ENCODE measurements at places on chromosomes 4 and X.

DNA sequence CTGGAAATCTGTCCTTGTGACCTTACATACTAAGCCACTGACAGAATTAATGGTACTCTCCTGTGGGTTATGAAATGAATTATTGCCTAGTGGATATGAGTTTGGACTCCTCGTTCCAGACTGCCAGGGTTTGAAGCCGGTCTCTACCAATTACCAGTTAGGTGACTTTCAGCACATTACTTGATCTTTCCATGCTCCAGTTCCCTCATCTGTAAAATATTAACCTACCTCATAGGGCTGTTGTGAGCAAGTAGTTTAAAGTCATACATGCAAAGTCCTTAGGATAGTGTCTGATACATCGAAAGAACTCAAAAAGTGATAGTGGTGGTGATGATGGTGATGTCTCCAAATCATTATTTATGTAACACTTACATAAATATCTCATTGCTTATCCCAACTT, 373.5 kb upstream of the ARX start:
- DNase-seq, result no peak

DNA sequence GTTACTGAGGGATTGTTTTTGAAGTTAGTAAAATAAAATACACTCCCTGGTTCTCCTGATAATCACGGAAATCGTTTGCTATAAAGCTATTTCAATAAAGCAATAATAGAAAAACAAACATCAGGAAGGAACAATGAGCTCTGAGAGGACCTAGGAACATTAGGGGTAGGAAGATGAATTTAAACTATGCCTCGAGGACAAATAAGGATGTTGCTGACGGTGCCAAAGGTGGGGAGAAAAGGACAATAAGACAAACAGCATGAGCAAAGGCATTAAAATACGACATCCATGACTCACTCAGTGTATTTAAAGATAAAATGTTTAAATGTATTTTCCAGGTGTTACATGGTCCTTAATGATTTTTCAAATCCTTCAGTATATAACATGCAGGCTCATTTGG, 110.3 kb downstream of the MTNR1A start:
- no peak for DNase-seq

DNA sequence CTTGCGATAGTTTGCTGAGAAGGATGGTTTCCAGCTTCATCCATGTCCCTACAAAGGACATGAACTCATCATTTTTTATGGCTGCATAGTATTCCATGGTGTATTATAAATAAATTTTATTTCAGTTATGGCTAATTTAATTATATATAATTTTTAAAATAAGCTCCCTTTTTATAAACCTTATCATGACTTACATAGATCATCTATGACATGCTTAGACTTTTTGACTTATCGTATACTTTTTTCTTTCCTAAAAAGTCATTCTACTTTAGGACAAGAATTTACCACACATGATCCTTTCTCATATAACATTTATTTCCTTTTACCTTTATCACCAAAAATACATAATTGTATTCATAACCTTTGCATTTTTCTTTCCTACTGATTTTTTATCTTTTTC, 376.5 kb downstream of the CCSER1 start:
- no peak for DNase-seq

DNA sequence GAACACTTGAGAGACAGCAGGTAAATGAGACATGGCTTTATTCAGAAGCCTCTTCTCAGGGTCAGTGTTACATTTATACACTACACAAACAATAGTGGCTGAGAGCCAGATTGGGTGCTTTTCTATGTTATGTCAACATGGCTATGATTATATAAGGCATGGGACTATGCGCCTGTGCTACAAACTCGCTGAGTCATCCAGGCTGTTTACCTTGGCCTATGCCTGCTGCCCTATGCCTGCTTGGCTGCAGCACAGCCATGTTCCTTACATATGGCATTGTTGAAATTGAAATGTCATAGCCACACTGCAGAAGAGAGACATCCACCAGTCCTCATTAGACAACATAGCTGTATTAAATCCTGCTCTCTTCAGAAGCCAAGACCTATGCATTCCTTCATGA, 236.3 kb upstream of the NWD2 start:
- no peak for DNase-seq

DNA sequence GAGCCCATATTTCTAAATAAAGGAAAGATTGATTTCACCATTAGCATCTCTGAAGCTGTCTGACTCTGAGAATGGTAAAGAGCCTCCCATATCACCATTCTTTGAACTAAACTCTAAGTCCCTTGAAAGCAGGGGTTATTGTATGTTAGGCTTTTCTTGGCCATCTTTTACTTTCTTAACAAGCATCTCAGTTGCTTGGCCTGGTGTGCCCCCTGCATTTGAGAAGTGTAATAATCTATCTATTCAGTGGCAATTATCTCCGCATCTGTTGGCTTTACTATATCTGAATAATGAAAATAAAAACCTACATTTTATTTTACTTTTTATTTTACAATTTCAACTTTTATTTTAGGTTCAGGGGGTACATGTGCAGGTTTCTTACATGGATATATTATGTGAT, 128.3 kb upstream of the ARMCX2 start:
- no peak for DNase-seq

- DNase-seq, result no peak
Observed at GRCh38 chr4:23818097-23818885, 71.6 kb downstream of the PPARGC1A start.

GRCh38 chr4:123083646-123084045, 161.2 kb upstream of the NUDT6 start:
- no peak for DNase-seq

GRCh38 chrX:39242187-39242586, 440.9 kb downstream of the MID1IP1 start:
- DNase-seq, result no peak

DNA sequence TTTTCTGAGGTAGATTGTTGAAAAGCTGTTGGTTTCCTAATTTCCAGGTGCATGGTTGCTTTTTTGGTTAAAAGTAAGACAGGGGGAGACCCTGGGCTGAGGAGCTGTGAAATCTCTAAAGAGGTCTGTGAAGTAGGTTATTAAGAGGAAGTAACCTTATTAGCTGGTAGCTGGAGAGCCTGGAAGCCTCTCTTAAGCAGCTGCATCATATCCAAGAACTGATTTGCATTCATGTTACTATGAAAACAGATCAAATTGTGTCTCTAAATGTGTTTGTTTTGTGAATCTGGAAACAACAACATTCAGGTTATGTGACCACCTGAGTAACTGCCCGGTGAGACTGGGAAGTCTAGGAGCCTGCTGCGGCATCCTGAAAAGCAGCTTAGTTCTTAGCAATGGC, 54.1 kb downstream of the ARHGAP10 start:
- no peak for DNase-seq

- DNase-seq, result no peak
Observed at GRCh38 chrX:124426288-124427169, 80.2 kb downstream of the SH2D1A start.

DNA sequence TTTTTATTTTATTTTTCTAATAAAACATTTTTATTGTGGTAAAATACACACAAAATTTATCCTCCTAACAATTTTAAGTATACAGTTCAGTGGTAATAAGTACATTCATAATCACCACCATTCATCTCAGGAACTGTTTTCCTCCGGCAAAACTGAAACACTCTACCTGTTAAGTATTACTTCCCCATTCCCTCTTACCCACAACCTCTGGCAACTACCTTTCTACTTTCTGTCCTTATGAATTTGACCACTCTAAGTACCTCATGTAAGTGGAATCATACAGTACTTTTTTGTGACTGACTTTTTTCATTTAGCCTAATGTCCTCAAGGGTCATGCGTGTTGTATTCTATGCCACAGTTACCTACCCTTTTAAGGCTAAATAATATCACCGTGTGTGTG, 21.1 kb upstream of the HSFX4 start:
- DNase-seq, result no peak

DNA sequence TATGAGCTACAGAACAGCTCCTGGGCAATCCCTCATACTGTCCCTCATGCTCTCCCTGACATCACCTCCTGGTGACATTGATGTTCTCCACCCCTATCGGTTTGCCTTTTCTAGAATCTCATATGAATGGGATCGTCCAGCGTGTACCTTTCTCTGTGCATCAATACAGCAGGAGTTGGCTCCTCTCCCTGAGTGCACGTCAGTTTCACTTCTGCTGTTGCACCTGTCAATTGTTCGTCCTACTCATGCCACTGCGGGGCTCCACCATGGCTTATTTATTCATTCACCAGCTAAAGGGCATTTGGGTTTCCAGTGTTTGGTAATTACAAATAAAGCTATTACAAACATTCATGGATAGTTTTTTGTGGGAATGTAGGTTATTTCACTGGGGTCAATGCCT, 269.1 kb upstream of the ZFP42 start:
- DNase-seq, result no peak

GRCh38 chr4:99209671-99210070, 9.4 kb downstream of the ADH6 start:
- DNase-seq, result no peak

GRCh38 chrX:37753384-37753783, 26.5 kb upstream of the CYBB start:
- no peak for DNase-seq

DNA sequence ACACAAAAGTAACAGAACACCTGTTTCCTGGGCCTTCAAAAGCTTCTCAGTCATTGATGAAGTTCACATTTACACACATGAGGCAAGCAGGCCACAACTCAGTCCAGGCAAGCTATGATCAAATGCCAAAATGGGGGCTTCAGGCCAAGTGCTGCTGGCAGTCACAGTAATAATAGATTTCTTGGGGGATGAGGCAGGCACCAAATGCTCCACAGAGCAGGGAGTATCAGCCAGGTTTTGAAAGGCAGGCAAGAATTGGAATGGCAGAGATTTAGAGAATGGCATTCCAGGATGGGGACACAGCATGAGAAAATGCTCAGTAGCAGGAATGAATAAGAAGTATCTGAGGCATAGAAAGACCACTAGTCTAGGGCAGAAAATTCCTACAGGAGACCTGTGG, 52.8 kb downstream of the GRIA3 start:
- DNase-seq, result no peak

DNA sequence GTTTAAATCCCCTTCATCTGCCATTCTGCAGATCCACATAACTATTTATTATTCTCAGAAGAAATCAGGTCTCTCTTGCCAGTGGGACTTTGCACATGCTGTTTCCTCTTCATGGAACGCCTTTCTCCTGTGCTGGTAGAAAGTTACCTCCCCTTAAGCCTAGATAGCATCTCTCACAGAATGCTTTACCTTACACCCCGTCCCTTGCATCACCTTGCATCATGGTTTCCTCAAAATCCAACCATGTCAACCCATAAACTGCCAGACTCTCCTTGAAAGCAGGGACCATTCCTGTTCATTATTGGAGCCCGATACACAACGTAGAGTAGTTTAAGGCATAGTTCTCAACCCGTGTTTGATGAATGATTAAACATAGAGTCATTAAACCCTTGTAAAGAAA, 396.2 kb upstream of the F9 start:
- DNase-seq, result no peak

GRCh38 chr4:146311238-146311970, 97.1 kb downstream of the REELD1 start:
- no peak for DNase-seq

GRCh38 chr4:165385126-165385525, 6.3 kb downstream of the CPE start:
- DNase-seq, result no peak

DNA sequence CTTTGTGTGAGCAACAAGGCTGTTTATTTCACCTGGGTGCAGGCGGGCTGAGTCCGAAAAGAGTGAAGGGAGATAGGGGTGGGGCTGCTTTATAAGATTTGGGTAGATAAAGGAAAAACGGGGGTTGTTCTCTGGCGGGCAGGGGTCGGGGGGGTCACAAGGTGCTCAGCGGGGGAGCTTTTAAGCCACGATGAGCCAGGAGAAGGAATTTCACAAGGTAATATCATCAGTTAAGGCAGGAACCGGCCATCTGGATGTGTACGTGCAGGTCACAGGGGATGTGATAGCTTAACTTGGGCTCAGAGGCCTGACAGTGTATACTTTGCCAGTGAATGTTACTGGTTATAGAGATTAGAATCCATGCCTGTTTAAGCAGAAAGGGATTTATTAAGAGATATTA, 19.7 kb upstream of the SPCS3 start:
- no peak for DNase-seq

GRCh38 chr4:147019091-147019490, 73.4 kb upstream of the TTC29 start:
- no peak for DNase-seq

DNA sequence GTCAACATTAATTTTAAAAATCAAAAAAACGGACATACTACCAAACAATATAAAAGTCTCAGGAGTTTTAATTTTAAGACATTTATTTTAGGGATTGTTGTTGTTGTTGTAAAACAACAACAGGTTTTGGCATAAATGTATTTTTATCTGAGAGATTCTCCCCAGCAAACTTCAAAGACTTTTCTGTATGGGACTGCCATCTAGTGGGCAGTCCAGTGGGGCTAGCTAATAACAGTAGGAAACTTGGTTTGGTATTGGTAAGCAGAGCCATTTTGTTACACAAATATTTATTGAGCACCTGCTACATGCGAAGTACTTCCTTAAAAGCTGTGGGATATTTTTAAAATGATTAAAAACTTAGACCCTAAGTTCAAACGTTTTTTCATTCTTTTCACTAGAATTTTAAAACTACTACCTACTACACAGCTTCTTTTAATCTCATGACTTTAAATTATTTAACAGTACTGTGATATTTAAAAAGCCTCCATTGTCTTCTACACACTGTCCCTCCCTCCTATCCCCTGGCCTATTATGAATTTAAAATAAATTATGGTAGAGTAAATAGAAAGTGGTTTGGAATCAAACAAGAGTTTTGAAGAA, 1028.4 kb upstream of the INTU start:
- DNase-seq, result no peak

- no peak for DNase-seq
Observed at GRCh38 chrX:101108284-101108683, 10.3 kb downstream of the CENPI start.

Measured in stimulated activated CD8-positive, alpha-beta memory T cell treated with anti-CD3 and anti-CD28 coated beads, Interleukin-7, amount 100 ng/mL, for 1 hour (primary cell).